ENCODE measurements at places on chromosomes 16 and 17. TPM values are rescaled to one million over a fixed set of nuclear protein-coding genes. Genes with fewer than 3 reads are reported as not detected.

DNA sequence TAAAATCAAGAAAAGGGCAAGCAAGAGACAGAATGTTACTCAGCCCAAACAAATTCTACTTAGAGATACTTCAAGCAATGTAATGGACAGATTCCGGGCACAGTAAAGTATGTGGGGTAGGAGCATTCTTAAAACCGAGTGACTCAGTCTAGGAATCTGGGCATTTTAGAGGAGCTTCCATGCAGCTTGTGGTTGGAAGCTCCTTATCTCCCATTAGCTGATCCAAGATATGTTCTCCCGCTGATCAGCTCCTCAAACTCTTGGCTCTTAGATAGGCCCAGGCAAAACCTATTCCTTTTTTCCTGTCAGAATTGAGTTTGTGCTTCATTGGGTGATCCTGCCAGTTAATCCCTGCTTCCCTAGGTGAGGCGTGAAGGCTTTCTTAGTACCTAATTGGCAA is 303.3 kb downstream of the CEP112 start:
- no peak for DNase-seq

DNA sequence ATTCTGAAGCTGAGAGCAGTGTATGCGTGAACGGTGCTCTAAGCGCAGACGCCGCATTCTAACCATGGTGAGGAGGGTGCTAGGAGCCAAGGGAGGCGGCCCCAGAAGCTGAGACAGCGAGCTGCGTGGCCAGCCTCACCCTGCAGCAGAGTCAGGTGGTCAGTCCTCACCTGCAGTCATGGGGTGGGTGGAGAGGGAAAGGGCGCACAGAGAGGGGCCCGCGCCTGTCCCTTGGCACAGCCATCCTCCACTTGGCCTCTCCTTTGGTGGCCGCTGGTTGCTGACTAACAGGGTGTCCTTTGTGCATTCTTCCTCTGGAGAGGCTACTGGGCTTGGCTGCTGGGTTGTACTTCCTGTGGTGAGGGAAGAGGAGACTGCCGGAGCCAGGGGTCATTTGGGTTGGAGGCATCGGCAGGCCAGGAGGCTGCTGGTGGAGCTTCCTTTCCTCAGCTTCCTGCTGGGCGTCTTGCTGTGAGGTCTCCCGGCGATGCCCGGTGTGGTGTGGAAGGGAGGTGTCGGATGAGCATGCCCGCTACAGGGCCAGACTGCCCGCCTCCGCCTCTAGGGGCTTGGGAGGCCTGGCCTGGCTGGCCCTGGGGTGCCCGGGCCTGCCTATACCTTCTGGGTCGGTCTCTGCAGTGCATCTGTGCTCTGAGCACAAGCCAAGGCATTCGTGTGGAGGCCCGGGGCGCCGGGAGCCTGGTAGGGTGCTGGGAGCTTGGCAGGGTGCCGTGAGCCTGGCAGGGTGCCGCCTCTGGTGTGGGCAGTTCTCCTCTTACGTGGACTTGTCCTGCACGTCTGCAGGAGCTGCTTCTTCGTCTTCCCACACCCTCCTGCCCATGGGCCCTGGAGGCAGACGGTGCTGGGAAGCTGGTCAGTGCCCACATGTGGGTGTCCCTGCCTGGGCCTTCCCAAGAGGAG is 17.4 kb downstream of the RNF213 start:
- no peak for DNase-seq

- no peak for DNase-seq
Measured at GRCh38 chr17:3688852-3689261, 7.1 kb downstream of the P2RX5 start.

DNA sequence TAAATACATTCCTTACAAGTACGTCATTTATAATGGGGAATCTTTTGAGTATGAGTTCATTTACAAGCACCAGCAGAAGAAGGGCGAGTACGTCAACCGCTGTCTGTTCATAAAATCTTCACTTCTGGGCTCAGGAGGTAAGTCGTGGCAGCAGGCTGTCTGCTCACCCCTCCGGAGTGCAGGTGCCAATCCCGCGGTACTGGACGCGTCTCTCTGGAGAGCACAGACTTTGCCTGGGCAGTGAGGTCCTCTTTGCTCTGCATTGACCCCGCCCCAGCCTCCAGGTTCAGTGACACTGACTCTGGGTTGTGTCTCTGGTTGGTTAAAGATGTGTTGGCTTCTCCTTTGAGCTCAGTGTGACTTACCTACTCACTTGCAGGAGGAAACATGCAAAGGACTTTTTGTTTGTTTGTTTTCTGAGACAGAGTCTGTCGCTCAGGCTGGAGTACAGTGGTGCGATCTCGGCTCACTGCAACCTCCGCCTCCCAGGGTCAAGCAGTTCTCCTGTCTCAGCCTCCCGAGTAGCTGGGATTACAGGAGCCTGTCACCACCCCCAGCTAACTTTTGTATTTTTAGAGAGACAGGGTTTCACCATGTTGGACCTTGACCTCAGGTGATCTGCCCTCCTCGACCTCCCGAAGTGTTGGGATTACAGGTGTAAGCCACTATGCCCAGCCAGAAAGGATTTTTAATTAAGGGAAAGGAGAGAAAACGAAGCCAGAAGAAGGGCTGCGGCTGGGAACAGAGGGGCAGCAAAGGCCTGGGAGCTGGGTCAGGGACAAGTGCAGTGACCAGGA is 31.2 kb downstream of the RNF213 start:
- no peak for DNase-seq

Gene SPEM2
- total RNA-seq: not detected

GRCh38 chr16:88926374-88926990 is 50.5 kb downstream of the CBFA2T3 start:
- DNase-seq: no peak

- no peak for DNase-seq
Measured at GRCh38 chr16:53817117-53817755, 113.3 kb downstream of the FTO start.

Gene DPEP2
- 0.85 TPM for total RNA-seq

DNA sequence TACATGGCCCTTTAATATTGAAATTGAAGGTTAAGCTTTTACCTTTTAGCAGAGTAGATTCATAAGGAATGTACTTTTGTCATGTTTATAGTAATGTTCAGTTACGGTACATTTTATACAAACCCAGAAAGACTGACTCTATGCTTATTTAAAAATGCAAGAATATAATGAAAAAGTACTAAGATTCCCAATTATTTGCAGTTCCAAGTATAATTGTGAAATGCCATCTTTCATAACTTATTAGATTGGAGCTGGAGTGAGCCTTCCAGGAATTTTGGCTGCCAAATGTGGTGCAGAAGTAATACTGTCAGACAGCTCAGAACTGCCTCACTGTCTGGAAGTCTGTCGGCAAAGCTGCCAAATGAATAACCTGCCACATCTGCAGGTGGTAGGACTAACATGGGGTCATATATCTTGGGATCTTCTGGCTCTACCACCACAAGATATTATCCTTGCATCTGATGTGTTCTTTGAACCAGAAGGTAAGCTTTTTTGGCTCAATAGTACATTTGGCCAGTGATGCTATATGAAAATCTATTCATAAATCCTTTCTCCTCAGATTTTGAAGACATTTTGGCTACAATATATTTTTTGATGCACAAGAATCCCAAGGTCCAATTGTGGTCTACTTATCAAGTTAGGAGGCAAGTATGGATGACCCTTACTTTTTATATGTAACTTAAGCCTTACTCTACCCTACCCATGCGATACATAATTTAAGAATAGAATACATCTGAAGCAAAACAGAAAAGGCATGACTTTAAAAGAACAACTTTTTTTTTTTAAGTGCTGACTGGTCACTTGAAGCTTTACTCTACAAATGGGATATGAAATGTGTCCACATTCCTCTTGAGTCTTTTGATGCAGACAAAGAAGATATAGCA is 4.2 kb downstream of the SRSF2 start:
- no peak for DNase-seq

DNA sequence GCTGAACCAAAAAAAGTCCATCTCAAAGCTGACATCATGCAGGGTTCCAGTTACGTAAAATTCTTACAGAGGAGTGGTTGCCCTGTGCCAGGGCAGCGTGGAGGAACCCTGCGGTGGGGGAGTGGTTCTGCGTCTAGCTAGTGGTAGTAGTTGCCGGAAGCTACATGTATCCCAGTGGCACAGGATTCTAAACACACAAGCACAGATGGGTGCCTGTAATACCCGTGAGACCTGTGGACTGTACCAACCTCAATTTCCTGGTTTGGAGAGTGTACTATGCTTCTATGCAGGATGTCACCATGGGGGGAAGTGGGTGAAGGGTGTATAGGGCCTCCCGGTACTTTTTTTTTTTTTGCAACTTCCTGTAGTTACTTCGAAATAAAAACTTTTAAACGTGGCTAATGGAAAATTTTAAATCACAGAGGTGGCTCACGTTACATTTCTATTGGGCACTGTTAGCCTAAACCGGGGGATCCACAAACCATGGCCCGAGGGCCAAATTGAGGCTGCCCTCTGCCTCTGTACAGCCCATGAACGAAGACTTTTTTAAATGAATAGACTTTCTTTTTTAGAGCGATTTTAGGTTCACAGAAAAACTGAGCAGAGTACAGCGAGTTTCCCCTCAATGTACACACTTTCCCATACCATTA is 38.5 kb downstream of the TBC1D16 start:
- DNase-seq: no peak

Gene GPR142
- not detected for total RNA-seq

Gene SMIM36
- total RNA-seq: not detected

Data from right atrium auricular region (tissue), 2 donors.